ENCODE measurements at places on chromosomes 3 and 15.

DNA sequence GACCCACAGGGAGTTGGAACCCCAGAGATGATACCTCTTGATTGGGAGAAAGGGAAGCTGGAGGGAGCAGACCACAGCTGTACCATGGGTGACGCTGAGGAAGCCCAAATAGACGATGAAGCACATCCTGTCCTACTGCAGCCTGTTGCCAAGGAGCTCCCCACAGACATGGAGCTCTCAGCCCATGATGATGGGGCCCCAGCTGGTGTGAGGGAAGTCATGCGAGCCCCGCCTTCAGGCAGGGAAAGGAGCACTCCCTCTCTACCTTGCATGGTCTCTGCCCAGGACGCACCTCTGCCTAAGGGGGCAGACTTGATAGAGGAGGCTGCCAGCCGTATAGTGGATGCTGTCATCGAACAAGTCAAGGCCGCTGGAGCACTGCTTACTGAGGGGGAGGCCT is 201.1 kb downstream of the AKAP13 start:
- peak; percentile 60 for DNase-seq

DNA sequence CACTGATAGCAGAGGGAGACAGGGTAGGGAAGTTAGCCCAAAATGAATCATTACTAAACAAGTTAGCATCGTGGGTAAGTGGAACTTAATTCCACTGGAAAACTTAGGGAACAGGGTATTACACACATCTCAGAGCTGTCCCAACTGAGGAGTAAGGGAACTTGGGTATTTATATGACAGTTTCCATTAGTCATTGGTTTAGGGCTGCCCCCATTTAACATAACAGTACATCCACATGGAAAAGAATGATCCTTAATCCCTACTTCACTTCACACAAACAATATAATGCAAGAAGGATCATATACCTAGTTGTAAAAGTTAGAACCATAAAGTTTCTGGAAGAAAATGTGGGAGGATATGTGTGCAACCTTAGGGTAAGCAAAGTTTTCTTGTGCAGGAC is 4.3 kb upstream of the REC114 start:
- no peak for DNase-seq

- no peak for DNase-seq
Measured at GRCh38 chr3:108453565-108453964, 56.8 kb downstream of the MYH15 start.

DNA sequence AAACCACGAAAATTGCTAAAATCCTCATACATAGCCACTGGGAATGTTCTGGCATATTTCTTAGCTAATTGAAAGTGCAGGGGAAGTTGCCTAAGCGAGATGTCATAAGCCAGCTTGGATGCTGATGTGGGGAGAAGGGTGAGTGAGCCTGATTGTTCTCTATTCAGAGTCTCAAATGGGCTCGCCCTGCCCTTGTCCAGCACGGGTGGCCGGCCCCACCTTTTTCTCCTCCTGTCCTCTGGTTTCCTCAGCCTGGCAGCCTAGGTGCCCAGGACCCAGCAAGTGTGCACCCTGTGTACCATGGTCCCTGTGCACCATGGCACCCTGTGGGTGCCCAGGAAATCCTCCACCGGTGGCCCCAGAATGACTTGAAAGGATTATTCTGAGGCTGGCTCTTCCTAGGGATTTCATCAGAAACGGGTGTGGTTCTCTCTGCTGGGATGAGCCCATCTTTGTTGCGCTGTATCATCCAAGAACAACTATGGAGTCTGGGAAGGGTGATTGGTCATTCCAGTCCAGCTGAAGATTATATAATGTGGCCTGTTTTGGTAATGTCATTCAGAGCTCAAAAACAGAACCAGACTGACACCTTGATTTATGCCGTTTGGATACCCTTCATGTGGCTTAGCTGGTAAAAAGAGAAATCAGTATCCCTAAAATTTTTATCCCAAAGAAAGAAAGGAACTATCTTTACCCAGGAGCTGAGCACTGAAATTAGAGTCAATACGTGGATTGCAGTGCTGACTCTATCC is 150.8 kb upstream of the BHLHE40 start:
- DNase-seq: peak; percentile 66

DNA sequence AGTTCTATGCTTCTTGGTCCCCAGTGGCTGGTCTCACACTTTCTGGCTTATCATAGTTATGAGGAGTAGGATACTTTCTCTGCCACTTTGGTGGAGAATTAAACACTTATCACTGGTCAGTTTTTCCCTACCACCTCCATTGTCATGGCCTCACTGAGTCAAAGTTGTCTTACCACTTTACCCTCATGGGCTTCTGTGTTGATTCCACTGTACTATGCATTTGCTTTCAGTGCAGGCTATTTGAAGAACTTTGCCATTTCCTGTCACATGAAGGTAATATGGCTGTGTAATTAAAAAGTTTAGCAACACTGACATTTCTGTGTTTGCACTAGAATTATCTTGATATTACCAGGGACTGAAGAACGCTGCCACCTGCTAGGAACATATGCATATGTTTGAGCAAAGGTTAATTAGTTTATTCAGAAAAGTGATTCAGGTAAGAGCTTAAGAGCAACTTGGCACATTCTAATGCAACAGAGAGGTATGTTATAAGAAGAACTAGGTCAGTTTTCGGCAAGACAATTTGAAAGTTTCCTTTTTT is 377.3 kb downstream of the PDCD6IP start:
- DNase-seq: no peak

DNA sequence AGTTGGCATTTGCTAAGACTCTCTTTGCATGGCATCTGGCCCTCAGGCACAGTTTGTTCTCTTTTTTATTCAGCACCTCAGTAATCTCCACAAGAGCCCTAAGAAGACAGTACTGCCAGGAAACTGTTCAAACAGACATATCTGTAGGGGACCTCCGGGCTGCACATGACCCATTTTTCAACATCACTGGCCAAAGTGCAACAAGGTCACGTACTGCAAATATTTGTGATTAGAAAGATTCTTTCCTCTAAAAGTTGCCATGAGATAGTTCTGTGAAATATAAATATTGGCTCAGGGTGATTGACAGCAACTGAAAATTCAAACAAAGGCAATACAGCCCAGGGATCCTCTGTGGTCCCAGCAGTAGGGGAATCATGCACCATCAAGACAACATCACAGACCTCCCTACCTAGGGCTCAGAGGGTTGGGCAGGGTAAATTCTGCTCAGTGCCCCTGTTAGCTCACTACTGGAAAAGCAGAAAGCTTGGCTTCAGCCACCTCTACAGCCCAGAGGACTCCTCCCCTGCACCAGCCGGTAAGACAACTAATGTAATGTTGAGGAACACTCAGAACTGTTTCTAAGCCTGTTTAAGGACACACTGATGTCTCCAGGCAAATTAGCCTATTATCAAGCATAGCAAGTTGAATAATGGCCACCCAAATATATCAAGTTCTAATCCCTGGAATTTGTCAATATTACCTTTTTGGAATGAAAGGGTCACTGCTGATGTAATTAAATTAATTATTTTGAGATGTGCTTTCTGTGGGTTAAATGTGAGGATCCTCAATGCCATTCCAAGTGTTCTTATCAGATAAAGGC is 117.4 kb upstream of the LPP start:
- DNase-seq: peak; percentile 9
